Progenitor cell of endocrine pancreas (in vitro differentiated cells): ENCODE measurements at places on chromosomes 1 and 21.

DNA sequence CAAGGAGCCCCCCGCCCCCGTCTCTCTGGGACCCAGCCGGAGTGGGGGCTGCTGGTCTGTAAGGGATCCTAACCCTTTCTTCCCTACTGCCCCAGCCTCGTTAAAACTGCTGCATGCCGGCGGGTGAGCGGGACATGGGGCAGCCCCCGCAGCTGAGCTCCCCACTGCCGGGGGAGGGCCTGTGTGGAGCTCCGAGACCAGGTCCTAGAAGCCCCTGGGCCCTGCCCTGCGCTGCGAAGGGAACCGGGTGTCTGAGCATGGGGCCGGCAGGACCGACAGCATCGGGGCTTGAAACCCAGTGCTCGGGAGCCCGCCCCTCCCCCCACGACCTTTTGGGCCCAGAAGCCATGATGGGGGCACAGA, 9.2 kb upstream of the COL6A1 start:
- no peak overlapping the region for H3K4me3 ChIP-seq
- peaks cover 34% of the 10 kb centered on the region for H3K27me3 ChIP-seq
- peaks cover 7% of the 10 kb centered on the region for H3K4me1 ChIP-seq
- no peaks in the 10 kb centered on the region for H3K36me3 ChIP-seq
- DNase-seq = no peak
- H3K27ac ChIP-seq = no peak overlapping the region

- DNase-seq = no peak
- H3K27ac ChIP-seq = no peak overlapping the region
- H3K4me1 ChIP-seq = peaks cover 7% of the 10 kb centered on the region
- H3K36me3 ChIP-seq = peaks cover 9% of the 10 kb centered on the region
- no peaks in the 10 kb centered on the region for H3K27me3 ChIP-seq
These were observed 2.6 kb downstream of the C1orf56 start for GRCh38 chr1:151050051-151050688.

DNA sequence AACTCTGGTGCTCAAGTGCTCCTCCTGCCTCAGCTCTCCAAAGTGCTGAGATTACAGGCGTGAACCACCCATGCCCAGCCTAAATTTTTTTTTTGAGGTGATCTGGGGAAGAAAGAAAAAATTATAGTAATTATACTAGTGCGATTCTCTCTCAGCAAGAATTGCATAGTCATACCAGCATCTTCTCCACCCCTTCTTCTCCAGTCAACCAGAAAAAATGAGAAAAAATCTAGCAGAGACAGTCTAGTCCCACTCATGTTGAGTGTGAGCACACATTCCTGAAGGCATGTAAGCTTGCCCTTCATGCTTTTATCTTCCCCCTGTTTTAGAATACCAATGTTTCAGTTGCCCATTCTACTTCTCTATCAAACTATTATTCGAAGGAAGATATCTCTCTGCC, 207.6 kb downstream of the S1PR1 start:
- H3K27ac ChIP-seq = no peak overlapping the region
- H3K27me3 ChIP-seq = peaks cover 10% of the 10 kb centered on the region
- H3K36me3 ChIP-seq = no peaks in the 10 kb centered on the region
- DNase-seq = no peak

GRCh38 chr1:117572546-117572945, 33.3 kb upstream of the TENT5C start:
- H3K36me3 ChIP-seq = no peaks in the 10 kb centered on the region
- no peak overlapping the region for H3K4me3 ChIP-seq
- no peak for DNase-seq

DNA sequence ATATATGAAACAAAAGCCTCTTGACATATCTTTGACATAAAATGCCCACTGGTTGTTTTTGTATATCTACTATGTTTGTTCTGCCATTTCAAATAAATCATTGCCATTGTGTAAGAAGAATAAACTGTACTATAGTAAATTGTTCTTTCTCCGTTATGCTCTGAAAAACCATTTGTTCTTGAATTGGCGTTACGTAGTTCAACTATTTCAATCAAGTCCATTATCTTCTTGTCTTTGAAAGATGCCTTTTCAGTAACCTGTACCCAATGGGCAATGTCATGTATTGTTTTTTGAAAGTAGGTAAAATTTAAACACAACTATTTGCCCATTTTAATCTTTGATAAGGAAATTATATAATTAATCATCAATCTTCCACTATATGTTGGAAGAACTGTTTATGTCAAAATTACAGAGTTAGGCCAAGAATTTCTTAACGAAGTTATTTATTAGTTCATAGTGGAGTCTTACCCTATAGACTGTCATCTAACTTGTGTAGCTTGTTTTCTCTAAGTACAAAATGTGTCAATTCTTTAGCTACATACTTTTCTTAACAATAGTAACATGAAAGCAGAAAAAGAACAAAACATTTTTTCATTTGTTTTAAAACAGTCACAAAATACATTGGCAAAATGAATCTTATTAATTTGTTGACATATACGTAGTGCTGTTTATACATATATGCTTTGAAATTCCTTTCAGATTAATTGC, 294.8 kb downstream of the PTPRC start:
- no peak overlapping the region for H3K27ac ChIP-seq
- H3K4me3 ChIP-seq = no peak overlapping the region
- H3K27me3 ChIP-seq = no peaks in the 10 kb centered on the region

GRCh38 chr1:203300441-203301330, 4.6 kb upstream of the BTG2 start:
- no peak for DNase-seq
- H3K27me3 ChIP-seq = no peaks in the 10 kb centered on the region
- no peak overlapping the region for H3K4me3 ChIP-seq

GRCh38 chr1:54710434-54710833, 5.2 kb upstream of the TTC4 start:
- H3K4me1 ChIP-seq = no peaks in the 10 kb centered on the region
- H3K27ac ChIP-seq = no peak overlapping the region
- DNase-seq = no peak
- H3K4me3 ChIP-seq = no peak overlapping the region

DNA sequence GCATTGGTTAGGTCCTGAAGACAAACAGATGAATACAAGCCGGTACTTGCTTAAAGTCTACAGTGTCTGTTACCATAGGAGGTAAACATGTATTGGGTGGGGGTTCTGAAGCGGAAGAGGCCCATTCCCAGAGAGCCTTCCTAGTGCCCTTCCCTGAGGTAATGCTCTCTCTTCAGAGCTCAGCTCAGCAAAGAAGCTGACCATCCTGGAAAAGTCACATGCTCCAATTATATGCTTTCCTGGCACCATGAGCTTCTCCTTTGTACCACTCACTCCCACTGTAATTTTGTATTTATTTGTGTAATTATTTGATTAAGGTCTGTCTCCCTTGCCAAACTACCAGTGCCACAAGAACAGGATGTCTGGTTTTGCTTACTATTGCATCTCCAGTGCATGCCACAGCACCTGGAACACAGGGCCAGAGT, 42.0 kb downstream of the RAB3B start:
- peaks cover 33% of the 10 kb centered on the region for H3K36me3 ChIP-seq
- H3K27ac ChIP-seq = no peak overlapping the region
- no peak for DNase-seq
- H3K4me3 ChIP-seq = no peak overlapping the region

DNA sequence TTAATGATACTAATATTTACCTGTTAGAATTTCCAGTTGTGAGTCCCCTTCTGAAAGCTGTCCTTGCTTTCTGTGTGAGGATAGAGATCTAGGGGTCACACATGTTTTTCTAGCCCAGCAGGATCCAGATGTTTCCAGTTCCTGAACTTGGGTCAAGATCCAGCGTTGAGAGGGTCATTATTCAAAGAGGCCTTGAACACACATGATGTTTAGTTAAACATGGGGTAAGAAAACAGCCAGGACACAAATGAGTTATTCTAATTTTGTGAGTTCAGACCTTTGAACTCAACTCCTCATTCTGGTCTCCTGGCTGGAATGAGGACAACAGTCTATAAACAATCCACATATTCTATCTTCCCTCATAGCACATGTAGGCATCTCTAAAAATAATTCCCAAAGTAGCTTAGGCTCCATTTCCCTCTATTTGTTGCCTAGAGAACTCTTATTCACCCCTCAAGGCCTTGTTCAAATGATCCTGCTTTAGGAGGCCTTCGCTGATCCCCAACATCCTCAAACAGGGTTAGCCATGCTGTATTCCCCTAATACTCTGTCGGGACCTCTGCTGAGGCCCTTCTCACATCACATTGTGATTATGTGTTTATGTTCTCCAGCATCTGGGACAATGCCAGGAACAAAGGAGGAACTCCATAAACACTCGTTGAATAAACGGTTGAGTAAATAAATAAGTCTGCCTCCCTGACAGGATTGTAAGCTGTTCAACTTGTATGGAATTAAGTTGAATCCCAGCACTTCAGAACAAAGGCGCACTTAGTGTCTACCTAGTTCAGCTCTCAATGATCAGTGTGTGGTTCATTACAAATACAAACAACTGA, 15.0 kb upstream of the KCNN3 start:
- no peaks in the 10 kb centered on the region for H3K36me3 ChIP-seq
- DNase-seq = no peak
- H3K27ac ChIP-seq = no peak overlapping the region

DNA sequence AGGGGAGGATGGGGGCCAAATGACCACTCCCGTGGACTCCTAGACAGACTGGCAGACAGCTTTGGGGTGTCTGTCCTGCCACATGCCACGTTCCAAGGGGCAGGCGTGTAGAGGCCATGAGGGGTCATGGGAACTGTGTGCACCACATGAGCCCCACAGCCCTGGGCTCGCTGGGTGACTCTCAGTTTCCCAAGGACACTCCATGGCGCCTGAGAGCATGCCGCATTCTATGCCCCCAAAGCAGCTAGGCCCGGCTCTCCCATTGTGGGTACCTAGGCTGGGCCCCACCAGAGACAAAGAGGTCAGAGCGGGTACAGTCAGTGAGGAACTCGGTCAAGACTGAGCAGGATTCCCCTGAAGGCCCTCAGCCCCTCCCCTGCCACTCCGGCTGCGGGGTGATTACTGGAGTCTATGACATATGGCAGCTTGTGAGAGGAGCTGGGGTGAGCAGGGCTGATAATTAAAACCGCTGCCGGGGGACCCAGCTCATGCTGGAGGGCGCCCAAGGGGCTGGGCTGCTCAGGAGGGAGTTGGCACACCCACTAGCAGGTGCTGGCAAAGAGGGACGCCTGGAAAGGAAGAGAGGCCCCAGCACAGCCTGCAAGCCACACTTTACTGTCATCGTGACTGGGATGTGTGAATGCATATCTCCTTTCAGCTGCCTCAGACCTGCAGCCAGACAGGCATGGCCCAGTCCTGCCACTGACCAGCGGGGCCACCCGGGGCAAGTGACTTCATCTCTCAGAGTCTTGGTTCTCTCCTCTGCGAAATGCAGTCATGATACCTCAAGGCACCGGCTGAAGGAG, 8.4 kb downstream of the LRP8 start:
- H3K27ac ChIP-seq = no peak overlapping the region
- DNase-seq = no peak
- H3K27me3 ChIP-seq = peaks cover 16% of the 10 kb centered on the region
- no peaks in the 10 kb centered on the region for H3K4me1 ChIP-seq

DNA sequence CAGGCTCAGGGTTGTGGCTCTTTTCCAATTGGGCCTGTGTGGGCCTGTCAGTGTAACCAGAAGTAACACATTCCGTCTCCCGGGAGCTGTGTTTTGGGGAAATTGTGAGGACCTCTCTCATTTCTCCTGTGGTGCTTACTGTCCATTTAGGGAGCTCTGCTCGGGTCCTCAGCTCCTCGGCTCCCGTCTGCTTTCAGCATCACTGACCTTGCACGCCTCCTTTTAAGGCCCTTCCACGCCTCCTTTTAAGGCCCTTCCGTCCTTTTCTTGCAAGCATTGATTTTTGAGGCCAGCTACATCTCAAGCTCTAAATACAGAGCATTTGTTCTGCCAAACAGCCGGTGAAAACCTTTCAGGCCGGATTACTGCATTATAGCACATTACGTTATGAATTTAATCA, 9.7 kb downstream of the CA6 start:
- peaks cover 4% of the 10 kb centered on the region for H3K4me1 ChIP-seq
- H3K27me3 ChIP-seq = no peaks in the 10 kb centered on the region
- no peak for DNase-seq
- no peak overlapping the region for H3K4me3 ChIP-seq
- no peaks in the 10 kb centered on the region for H3K36me3 ChIP-seq

DNA sequence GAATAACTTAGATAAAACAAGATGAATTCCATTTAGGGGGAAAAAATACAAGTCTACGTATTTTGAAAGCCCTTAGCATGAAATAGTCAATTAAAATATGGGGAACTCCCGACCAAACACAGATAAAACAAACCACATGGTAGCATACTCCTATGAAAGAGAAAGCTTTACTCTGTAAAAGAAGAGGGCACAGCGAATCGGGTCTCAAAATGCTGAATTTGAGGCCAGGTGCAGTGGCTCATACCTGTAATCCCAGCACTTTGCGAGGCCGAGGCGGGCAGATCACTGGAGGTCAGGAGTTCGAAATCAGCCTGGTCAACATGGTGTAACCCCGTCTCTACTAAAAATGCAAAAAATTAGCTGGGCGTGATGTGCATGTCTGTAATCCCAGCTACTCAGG, 116.9 kb upstream of the TIAM1 start:
- no peak overlapping the region for H3K4me3 ChIP-seq
- H3K27me3 ChIP-seq = no peaks in the 10 kb centered on the region
- no peaks in the 10 kb centered on the region for H3K4me1 ChIP-seq
- no peaks in the 10 kb centered on the region for H3K36me3 ChIP-seq
- H3K27ac ChIP-seq = no peak overlapping the region

- H3K27ac ChIP-seq = peak overlapping the region; percentile 31
- DNase-seq = no peak
- H3K36me3 ChIP-seq = no peaks in the 10 kb centered on the region
- H3K27me3 ChIP-seq = peaks cover 57% of the 10 kb centered on the region
- H3K4me3 ChIP-seq = no peak overlapping the region
These were observed 3.9 kb downstream of the SH2D5 start for GRCh38 chr1:20728371-20729154.
